Skin of body (tissue), 3 donors: ENCODE measurements at places on chromosomes 5 and 9.

DNA sequence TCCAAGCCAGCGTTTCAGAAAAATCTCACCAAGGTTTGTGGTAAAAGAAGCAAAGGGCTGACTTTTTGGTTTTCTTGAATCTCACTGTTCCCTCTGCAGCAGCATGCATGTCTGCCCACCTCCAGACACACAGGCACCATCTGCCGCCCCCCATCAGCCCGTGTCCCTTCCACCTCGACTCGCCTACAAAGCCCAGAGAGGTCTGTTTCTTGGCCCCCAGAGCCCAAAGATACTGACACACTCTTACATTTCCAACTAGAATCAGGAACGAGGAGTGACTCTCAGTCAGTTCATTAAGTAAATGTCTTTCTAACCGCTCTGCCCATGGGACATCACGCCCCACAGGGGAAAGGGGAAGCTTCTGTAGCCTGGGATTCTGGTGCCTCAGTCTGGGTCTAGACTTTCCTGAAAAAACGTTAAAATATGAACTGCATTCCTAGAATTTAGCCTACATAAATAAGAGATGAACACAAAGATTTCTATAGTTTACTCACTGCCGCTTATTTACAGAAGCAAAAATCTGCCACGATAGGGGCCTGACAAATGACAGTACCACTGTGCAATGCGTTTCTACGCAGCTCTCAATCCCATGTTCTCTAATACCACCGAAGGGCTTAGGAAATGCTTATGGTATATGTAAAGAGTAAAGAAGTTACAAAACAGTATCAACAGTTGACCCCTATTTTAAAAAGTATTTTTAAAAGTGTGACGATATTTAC lies 4.1 kb downstream of the IL4 start:
- no peak for DNase-seq

DNA sequence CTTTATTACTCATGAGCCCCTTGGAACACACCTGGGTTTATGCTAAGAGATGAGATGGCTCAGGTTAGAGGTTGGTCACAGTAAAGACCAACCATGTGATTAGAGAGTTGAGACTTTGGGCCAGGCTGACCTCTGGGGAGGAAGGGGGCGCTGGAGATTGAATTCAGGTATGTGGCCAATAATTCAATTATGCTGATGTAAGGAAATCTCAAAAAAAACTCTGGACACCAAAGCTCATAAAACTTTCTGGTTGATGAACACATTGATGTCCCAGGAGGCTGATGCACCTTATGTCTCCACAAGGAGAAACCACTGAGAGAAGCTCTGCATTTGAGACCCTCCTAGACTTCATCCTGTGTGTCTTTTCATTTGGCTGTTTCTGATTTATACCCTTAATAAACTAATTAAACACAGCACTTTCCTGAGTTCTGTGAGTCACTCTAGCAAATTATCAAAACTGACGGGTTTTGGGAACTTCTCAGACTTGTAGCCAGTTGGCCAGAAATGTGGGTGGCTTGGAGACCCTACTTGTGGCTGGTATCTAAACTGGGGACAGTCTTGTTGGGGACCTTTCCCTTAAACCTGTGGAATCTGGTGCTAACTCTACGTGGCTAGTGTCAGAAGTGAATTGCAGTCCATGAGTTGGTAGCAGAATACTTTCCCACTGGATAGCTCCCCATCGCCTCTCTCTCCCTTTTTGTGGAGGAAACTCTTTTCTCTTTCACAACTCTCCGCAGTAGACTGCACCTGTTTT lies 7.5 kb upstream of the CCL27 start:
- no peak for DNase-seq

- DNase-seq = no peak
Observed at GRCh38 chr5:160787240-160787639, 64.8 kb downstream of the ATP10B start.

- peak; percentile 65 for DNase-seq
Observed at GRCh38 chr5:8633696-8634095, 764.7 kb downstream of the MTRR start.
